Activated CD4-positive, CD25-positive, alpha-beta regulatory T cell treated with anti-CD3 and anti-CD28 coated beads, Interleukin-2, amount 50 U/mL, for 24 hours (primary cell): ENCODE measurements at places on chromosomes 13 and 19.
A peak's percentile ranks its signal among the peaks of the same experiment; 100 is the strongest.

DNA sequence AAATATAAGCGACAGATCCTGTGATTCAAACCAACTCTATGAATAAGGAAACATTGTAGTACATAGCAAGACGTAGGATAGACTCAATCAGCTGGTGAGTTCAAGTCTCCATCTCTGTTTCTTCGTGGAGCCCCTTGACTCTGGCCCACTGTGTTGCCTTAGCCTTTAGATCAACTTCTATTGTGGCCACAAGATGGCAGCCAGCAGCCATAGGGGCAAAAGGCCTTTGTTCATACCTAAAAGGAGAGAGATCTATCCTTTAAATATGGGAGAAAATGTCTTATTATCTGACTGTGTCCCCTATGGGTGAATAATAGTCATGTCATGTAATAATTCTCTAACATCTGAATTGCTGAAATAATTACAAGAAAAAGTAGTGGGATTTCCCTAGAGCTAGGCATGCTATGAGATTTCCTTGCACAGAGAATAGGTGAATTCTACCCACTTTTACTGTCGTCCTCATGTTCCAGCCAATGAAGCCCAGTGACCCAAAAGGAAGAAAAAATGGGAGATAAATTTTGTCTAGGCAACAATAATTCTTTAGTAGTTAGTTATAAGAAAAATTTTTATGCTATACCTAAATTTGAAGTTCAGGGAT is 129.4 kb downstream of the PCDH20 start:
- ATAC-seq, result no peak

DNA sequence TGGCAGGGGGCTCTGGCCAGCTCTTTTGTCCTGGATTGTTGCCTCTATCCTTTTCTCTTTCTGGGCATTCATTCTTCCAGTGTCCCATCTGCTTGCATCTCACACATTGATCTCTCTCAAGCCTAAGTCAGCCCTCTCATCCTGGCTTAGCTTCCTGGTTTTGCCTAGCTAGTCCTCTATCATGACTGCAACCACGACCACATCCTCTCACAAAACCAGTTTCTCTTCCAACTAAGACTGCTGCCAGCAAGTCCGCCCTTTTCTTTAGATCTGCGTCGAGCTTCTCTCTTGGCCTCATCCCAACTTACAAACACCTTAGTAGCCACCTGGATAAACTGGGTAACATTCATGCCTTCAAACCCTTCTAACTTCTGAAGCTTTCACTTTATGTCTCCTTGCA is 212.2 kb upstream of the HTR2A start:
- ATAC-seq, result no peak

DNA sequence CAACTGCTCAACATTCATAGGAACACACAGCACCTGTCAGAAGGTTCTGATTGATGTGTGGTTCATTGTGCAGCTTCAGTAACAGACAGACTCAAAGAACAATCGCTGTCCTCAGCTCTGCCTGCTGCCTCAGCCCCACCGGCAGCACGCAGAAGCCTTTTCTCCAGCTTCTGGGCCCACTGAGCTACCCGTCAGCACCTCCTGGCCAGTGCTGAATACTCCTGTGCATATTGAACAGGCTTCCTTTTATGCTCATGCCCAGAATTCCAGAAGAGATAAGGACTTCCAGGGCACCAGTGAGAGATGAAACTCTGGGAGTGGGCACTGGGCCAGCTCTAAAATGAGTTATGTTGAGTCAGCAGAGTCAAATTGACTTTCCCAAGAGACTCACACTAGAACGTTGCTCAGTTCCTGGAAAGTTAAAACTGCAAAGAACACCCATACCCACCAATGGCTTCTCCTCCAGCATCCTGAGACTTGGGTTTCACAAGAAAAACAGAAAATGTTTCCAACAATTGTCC is 119.3 kb downstream of the COL4A1 start:
- ATAC-seq, result no peak

GRCh38 chr19:30288911-30289310 is 83.3 kb upstream of the ZNF536 start:
- no peak for ATAC-seq

DNA sequence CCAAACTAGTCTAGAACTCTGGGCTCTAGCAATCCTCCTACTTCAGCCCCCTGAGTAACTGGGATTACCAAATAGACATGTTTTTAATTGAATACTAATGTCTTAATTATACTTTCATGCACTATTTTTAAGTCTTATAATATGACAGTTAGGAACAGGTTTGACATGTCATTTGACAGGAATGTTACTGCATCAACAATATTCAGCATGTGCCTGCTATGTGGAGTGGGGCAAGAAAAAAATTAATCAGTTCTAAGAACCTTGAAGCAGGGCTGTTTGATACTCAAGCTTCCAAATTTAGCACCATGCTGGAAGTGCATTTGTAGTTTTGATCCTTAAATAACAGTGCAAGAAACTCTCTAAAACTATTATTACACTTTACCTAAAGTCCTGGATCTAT is 265.3 kb downstream of the MZT1 start:
- ATAC-seq, result no peak

- ATAC-seq, result no peak
Observed at GRCh38 chr13:35630551-35631275, 154.2 kb upstream of the MAB21L1 start.

DNA sequence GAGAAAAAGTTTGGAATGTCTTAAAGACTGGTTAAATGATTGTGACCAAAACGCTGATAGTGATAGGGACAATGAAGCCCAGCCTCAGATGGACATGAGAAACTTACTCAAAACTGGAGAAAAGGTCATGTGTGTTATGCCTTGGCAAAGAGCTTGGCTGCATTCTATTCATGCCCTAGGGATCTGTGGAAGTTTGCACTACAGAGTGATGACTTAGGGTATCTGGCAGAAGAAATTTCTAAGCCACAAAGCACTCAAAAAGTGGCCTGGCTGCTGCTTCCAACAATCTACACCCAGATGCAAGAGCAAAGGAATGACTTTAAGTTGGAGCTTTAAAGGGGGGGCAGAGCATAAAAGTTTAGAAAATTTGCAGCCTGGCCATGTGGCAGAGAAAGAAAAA is 521.3 kb downstream of the UQCRFS1 start:
- no peak for ATAC-seq

GRCh38 chr19:1122972-1123363 is 19.2 kb downstream of the GPX4 start:
- peak; percentile 48 for ATAC-seq

- ATAC-seq, result no peak
Observed at GRCh38 chr13:30466841-30467252, 1.1 kb upstream of the HMGB1 start.

DNA sequence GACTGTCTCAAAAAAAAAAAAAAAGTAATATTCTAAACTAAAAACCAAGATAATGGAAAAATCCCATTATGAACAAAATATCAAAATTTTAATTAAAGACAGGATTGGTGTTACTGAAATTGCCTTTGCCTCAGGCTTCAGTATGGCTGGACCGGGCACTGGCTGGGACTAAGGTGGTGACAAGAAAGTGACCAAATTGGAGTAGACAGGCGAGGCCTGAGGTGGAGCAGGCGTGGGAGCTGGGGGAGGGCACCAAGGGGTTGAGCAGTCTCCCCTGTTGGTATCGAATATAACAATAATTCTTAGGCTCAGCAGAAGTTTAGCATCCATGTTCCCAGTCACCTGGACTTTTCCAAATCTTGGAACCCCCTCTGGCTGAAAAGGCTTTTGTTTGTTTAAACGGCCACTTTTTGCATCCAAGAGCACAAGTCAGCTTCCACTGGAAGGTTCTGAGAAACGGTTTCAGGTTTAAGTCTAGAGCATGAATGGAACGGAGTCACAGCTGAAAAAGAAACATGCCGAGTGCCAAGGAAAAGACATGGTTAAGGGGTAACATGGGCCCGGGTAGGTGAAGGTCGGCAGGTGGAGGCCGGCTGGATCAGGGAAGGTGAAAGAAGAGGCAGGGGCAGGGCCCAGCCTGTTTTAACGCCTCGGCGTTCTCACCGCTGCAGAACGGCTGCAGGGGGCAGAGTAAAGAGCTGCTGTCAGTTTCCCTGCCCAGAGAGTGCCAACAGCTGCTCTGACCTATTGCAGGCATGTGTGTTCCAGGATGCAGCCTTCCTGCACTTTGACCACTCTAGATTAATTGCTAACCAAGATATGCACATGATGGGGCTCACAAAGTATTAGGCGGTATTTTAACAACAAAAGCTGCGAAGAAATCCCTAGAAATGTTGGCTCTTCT is 104.4 kb downstream of the TM9SF2 start:
- peak; percentile 52 for ATAC-seq

DNA sequence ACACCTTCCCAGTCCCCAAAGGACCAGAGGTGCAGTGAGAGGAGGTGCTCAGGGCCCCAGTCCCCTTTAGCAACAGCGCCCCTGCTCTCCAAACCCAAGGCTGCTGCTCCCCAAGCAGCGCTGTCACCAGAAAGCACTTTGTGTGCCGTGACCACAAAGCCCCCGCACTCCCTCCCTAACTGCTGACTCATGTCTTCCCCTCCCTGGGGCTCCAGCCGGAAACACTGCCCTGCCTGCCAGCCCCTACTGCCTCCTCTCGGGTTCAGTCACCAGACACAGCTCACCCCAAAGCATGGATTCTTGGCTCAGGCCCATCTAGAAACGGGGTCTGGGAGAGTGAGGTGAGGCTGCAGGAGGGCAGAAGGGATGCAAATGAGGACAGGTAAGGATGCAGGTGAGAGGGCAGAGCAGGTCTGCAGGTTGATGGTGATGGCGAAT is 4.9 kb upstream of the TNFSF14 start:
- peak; percentile 48 for ATAC-seq

DNA sequence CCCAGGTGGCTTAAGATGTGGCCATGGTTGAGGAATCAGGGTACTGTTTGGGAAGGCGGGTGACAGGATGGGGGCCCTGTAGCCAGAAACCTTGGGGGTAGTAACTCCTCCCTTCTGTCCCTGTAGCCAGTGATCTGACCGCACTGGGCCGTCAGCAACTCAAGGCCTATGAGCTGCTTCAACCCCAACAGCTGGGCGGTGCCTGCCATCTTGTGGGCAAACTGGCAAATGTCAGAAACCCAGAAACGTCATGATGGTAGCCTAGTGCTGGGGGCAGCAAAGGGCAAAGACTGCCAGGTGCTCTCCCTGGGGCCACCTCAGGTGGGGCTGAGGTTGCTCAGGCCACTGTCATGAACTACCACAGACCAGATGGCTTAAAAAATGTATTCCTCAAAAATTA is 3.5 kb downstream of the COPE start:
- ATAC-seq, result no peak

DNA sequence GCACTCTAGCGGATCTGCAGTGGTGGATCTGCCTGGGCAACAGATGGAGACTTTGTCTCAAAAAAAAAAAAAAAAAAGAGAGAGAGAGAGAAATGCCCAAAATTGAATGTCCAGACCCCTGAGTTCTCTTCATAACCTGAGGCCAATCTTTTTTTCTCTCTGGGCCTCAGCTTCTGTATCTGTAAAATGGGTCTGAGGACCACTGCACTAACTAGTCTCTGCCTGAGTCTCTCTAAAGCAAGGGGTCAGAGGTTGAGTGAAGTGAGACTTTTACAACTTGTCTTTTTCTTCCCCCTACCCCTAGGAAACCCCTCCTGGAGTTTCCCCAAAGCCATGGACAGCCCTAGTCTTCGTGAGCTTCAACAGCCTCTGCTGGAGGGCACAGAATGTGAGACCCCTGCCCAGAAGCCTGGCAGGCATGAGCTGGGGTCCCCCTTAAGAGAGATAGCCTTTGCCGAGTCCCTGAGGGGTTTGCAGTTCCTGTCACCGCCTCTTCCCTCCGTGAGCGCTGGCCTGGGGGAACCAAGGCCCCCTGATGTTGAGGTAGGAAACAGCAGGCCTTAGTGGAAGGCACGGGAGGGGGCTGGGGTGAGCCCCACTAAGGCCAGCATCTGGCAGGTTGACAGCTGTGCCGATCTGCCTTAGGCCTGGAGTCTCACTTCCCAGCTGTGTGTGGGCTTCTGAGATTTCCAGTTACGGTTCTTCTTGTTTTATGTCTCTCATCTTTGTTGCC is 1.8 kb downstream of the TMEM91 start:
- ATAC-seq, result peak; percentile 18

DNA sequence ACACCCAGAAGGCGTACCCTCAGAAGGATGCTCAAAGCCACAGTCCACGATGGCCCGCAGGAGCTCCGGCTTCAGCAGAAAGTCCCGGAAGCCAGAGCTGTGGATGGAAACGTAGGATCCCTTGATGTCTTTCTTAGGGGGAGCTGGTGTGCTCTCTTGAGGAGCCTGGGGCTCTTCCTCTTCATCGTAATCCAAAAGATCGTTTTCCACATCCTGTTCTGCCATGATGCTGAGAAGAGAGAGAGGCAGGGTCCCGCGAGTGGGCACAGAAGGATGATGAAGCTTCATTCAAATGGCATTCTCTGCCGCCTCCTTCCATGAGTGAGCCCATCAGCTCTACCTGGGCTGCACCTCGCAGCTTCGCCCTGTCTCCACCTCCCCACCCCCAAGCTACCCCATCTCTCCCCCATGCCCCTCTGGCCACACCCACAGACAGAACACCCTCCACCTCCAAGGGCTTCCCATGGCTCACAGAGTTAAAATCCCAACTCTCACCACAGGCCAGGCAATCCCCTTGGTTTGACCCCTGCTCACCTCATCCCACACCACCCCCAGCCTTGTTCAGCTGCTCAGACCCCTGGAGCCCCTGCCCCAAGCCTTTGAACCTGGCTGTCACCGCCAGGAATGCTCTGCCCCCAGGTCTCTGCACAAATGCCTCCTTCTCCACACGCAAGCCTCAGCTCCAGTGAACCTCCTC is 6.0 kb downstream of the DDX39A start:
- no peak for ATAC-seq

- no peak for ATAC-seq
Observed at GRCh38 chr19:31339411-31339810, 9.8 kb downstream of the TSHZ3 start.

GRCh38 chr13:87837946-87838345 is 166.8 kb downstream of the SLITRK5 start:
- ATAC-seq, result no peak

- peak; percentile 96 for ATAC-seq
Observed at GRCh38 chr19:543910-544608, at the start of gene GZMM. Gene GZMM, plus strand, starts transcription at chr19:544053. Its CDS starts 19 bp downstream, at chr19:544072.

DNA sequence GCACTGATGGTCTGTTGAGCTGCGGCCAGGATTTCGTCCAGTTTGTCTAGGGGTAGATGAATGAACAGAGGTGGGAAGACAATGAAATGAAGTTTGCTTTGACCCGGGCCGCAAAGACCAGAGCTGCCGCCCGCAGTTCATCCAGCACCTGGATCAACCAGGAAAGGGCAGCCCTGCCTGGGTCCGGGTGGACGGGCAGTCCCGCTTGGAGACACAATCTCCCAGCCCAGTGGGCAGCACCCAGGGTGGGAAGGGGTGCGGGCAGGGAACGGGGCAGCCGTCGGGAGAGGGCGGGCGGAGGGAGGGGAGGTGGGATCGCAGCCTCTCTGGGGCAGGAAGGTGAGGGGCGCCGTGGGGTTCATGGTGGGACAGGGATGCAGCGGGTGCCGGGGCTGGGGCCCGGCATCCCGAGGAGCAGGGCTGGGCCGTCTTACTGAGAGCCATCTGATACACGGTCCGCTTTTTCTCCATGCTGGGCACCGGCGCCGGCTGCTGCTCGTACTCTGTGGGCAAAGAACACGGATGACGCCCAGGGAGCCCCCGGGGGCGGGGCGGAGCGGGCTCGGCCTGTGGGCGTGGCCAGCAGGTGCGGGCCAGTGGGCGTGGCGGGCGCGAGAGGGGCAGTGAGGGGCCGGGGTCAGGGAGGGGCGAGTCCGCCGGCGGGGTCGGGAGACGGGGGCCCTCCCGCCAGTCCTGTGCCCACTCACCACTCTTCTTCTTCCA is 33.1 kb downstream of the SHANK1 start:
- no peak for ATAC-seq

GRCh38 chr19:53101518-53101917 is 1.7 kb downstream of the ZNF160 start:
- ATAC-seq, result no peak
